ENCODE measurements at places on chromosomes 2 and 18. TPM values are rescaled to one million over a fixed set of nuclear protein-coding genes. Genes with fewer than 3 reads are reported as not detected.

The OTOS gene
- not detected for total RNA-seq

GRCh38 chr18:67705748-67706147 lies 189.2 kb upstream of the DSEL start:
- DNase-seq = no peak

GRCh38 chr18:76824754-76825153 lies 2.4 kb downstream of the ZNF236 start:
- DNase-seq = no peak

The SPDYA gene
- total RNA-seq = 1.1 TPM

GRCh38 chr18:73047688-73048087 lies 179.9 kb upstream of the NETO1 start:
- no peak for DNase-seq

GRCh38 chr2:32632089-32632488 lies 4.2 kb downstream of the TTC27 start:
- DNase-seq = no peak

GRCh38 chr18:63105636-63106316 lies 213.8 kb downstream of the BCL2 start:
- no peak for DNase-seq

DNA sequence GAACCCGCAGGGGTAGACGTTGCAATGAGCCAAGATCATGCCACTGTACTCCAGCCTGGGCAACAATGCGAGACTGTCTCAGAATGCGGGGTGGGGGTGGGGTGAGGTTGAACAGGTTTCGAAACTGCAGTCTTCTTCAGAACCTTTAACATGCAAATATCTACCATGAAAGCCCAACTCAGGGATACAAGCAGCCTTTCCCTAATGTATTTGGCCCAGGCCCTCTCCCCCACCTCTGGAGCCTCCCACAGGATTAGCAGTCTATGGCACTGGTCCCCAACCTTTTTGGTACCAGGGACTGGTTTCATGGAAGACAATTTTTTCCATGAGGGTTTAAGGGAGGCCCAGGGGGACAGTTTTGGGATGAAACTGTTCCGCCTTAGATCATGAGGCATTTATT lies 53.5 kb downstream of the CCBE1 start:
- no peak for DNase-seq

DNA sequence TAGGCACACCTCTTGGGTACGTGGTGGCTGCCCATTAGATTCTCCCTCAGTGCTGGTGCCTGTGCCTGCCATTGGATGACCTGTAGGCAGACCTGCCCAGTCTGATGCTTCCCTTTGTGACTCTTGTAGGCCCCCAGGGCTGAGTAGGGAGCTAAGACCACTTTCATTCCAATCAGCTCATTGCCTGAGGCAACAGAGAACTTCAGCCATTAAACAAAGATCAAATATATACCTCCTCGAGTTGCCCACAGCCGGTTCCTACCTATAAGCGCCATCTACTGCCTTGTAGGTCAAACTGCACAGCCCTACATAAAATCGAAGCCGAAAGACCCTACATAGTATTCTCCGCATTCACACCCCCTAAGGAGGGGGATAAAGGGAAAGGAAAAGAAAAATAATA lies 184.6 kb downstream of the ETAA1 start:
- no peak for DNase-seq

DNA sequence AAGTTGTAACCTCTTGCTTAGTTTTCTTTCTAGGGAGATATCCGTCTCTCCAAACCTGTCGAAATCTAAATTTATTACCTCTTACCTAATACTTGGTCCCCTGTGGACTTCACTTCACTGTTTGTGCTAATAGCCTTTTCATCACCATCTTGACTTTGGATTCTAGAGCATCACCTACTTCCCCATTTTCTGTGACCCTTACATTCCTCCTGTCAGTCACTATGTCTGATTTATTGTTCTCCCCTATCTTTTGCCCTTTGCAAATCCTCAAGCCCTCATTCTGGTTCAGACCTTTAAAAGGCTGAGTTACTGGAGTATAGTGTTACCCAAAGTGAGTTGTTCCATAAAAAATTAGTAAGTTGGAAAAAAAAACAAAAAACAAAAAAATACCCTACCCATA lies 7.5 kb downstream of the MYO1B start:
- DNase-seq = no peak

- no peak for DNase-seq
These were observed 37.6 kb upstream of the PARD3B start for GRCh38 chr2:204507636-204508035.

The DPYSL5 gene
- not detected for total RNA-seq

All from activated T-helper 1 cell treated with anti-CD3 and anti-CD28 coated beads, Interleukin-12 subunit alpha, Interleukin-12 subunit beta, Interleukin-2, Interleukin-4 antibody, amounts not matched to agents 30 ng/mL and 10 ng/mL and 1 ng/mL, durations not matched to agents 14 hours and 24 hours and 36 hours (primary cell).